ENCODE measurements at places on chromosomes 11 and 22.

- DNase-seq = no peak
These were observed 22.9 kb upstream of the CARS1 start for GRCh38 chr11:3080104-3080503.

GRCh38 chr11:25566298-25567200, 765.4 kb upstream of the ANO3 start:
- peak; percentile 64 for DNase-seq

DNA sequence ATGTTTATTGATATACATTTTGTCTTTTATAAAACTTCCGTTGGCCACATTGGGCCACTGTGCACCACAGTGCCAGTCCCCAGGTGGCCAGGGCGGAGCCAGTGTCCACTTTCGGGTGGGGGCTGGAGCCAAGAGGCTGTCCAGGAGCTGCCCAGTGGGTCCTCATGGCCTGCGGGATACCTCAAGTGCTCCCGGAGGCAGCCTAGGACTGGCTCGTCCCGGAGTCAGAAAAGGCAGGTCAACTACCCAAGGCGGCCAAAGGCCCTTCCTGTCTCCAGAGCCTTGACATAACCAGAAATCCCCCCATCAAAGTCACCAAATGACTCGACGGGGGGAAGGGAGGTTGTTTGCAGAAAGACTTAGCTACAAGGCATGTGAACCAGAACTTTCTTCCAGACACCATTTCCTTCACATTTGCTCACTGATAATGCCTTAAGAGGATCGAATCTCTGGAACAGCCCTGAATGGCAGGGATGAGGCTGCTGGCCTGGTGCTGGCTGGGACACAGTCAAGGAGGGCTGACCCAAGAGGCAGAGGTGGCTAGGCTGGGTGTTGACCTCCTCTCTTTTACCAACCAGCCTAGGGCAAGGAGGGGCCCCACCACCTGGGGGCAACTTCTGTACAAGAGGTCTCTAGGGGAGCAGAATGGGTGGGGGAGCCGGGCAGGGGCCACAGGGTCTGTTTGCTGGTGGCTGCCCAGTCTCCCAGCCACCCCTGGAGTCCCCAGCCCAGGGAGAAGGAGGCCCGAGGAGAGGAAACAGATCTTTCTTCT, 8.4 kb downstream of the MRGPRF start:
- peak; percentile 66 for DNase-seq

DNA sequence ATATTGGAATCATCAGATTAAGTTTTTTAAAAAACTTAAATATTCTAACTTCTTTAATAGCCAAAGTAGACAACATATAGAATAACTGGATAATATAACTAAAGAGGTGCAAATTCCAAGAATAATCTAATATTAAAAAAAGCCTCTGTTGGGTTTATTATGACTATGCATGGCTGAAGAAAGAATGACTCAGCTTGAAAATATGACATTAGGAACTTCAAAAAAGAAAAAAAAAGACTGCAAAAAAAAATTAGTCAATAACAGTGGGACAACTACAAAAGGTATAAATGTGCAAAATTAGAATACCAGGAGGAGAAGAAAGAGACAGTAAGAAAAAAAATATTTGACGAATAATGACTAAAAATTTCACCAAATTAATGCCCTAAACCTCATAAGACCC, 1178.0 kb downstream of the JRKL start:
- no peak for DNase-seq

DNA sequence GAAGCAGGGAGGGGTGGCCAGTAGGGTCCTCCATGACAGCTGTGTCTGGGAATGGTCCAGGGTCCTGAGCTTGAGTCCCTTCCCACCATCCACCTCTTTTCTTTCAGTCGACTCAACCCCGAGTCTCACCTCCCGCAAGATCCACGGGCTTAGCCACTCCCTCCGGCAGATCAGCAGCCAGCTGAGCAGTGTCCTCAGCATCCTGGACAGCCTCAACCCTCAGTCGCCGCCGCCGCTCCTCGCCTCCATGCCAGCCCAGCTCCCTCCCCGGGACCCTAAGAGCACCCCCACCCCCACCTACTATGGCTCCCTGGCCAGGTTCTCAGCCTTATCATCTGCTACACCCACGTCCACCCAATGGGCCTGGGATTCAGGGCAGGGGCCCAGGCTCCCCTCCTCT, 81.9 kb downstream of the CEP164 start:
- DNase-seq = peak; percentile 28

DNA sequence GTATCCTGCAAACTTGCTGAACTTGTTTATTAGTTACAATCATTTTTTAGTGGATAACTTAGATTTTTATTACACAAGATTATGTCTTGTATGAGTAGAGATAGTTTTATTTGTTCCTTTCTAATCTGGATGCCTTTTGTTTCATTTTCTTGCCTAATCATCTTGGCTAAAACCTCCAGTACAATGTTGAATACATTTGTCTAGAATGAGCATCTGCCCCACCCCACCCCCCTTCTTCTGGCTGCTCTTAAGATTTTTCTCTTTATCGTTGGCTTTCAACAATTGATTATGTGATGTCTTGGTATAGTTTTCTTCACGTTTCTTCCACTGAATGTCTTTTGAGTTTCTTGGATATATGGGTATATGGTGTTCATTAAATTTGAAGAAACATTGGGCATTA, 37.3 kb upstream of the TUB start:
- DNase-seq = no peak

DNA sequence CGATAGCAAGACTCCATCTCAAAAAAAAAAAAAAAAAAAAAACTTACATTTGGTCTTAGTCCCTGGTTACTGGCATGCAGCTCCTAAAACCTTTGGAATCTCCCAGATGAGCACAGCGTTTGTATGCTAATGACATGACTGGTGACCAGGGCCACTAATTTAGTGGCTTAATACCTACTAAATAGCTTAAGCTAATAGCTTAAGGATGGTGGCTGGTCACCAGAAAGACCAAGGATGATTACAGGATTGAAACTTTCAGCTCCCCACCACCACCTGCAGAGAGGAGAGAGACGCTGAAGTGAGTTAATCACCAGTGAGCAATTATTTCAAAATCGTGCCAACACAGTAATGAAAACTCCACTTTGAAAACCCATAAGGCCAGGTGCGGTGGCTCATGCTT, 37.1 kb downstream of the DENND5A start:
- DNase-seq = no peak

DNA sequence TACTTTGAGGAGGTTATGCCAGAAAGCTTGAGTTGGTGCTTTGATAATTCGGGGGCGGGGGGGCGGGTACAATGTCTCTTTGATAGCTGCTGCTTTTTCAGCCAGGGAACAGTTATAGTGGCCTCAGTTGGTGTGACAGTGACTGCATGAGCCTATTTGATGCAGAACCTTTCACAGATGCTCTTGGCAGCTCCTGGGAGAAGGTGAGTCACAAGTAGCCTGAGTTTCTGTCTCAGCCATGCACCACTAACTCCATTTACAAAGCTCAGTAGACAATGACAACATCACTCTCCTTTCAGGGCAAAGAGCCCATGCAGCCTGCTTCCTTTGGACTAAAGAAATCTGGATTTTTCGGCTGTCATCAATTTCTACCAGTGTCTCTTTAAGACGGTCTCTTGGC, 42.1 kb upstream of the SEZ6L start:
- DNase-seq = no peak

DNA sequence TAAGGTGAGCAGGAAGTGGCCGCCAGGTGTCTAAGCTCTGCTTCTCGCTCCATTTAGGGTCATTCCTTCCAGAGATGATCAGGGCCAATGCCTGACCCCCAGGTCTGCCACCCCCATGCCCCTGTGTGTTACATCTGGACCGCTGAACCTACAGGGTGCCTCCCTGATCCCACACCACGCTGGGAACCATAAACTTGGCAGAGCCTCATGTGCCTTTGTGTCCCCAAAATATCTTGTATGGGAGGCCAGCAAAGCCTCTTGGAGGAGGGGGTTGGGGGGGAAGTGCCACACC, 3.7 kb downstream of the TST start:
- no peak for DNase-seq
